ENCODE measurements at places on chromosomes 7 and 10.

DNA sequence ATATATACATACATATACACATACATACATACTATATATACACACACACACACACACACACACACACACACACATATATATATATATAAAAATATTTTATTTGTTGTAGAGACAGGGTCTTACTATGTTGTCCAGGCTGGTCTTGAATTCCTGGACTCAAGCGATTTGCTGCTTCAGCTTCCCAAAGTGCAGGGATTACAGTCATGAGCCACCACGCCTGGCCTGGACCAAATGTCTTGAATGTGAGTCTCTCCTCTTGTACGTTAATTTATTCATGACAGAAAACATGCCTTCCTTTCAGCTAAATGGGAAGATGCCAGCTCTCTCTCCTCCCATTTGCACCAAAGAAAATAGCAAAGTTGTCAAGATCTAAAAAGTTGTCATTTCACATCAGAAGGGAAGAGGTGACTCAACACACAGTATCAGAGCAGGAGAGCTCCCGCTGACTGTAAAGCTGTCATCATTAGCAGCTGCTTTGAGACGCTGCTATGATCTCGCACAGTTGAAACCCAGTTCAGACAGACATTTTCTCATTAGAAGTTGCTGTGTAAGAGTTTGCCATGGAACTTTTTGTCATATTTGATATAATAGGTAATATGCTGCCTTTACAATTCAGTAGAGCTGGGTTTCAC lies 224.3 kb downstream of the SFMBT2 start:
- DNase-seq: no peak

- peak; percentile 92 for DNase-seq
Measured at GRCh38 chr7:149624419-149625339, 127.1 kb upstream of the ZNF746 start.

GRCh38 chr7:132614428-132615318 lies 38.4 kb upstream of the PLXNA4 start:
- DNase-seq: no peak

DNA sequence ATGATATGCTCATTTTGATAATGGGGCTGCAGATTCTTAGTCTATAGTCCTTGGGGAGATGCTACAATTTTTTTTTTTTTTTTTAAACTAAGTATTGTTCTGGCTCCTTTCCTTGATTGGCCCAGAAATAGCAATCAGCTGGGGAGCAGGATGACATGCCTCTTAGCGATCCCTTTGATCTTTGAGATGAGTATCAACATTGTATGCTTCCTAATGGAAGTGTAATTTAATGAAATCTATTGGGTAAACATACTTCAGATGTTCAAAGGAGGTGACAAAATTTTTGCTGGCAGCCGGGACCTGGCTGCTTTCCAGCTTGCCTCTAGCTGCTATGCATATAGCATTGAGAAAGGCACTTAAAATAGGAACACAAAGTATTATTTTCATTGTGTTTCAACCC lies 43.5 kb downstream of the VTI1A start:
- DNase-seq: no peak

DNA sequence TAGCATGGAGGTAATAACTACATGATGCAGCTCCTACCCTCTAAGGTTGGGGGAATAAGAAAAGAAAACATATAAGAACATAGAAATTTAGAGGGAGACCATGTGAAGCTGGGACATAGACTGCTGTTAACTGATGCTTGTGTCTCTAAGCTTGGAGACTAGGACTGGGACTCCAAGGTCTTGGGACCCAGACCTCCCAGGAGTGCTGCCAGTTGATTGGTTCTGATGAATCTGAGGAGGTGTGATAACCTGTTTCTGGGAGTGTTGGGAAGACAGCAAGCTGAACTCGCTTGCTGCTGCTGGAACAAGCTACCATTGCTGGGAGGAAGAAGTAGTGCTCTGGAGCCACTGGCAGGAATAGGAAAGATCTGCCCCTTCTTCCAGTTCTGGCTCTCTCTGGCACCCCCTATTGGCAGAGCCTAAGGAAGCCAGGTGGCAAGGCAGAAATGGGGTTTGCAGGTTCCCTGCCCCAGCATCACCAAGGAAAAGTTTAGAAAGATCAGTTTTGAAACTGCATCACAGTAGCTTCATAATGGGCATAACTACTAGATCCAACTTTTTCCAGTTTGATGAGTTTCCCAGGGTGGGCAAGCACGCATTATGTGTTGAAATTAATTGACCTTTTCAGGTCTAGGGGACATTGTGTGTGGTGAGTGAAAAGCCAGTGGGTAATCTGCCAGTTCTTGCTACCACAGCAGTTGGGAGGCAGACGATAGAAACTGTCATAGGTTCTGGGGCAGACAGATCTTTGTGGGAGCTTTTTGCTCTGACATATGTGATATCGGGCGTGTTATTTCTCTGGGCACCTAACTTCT lies 140.7 kb downstream of the SND1 start:
- peak; percentile 30 for DNase-seq

GRCh38 chr10:72337039-72337629 lies 17.6 kb downstream of the DNAJB12 start:
- DNase-seq: peak; percentile 65

DNA sequence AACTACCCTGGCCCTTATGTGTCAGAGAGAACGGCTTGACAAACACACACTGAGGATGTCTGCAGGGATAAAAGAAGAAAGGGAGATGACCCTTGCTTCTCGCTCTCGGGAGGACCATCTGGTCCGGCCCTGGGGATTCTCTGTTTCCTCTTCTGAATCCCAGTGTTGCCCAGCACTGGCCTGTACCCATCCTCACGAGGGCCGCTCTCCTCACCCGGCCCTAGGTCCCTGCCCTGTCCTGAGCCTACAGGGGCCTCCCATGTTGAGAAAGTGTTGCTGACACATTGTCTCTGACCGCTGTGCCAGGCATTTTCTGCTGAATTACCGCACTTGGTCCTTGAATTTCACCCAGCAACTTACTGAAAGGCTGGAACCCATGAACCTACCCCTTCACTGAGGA lies 171.9 kb upstream of the LANCL2 start:
- DNase-seq: no peak

Data from CD4-positive, alpha-beta T cell treated with Interleukin-15 for 4 hours (primary cell).